ENCODE measurements at places on chromosomes 13 and 19.

DNA sequence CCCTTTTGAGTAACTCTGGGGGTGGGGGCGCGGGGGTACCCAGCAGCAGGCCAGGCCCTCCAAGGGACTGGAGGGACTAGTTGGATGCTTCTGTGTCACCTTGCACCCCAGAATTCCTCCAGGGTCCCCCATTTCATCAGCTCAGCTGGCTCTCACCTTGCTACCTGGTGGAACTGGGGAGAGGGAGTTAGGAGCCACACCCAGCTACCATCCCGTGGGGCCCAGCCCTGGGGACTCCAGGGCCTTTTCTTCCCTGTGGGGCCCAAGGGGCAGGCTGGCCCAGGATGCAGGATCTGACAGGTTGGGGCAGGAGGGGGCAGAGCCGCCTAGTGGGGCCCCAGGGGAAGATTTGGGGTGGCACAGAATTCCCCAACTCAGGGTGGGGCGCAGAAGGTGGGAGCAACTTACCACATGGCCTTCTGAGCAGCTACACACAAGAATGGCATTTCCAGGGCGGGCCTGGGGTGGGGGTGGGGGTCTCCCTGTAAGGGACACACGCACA is 32.8 kb upstream of the NANOS3 start:
- DNase-seq, result no peak

GRCh38 chr13:21077076-21077787 is 15.8 kb upstream of the LATS2 start:
- DNase-seq, result no peak

GRCh38 chr13:20141238-20142022 is 19.4 kb downstream of the GJA3 start:
- DNase-seq, result no peak

DNA sequence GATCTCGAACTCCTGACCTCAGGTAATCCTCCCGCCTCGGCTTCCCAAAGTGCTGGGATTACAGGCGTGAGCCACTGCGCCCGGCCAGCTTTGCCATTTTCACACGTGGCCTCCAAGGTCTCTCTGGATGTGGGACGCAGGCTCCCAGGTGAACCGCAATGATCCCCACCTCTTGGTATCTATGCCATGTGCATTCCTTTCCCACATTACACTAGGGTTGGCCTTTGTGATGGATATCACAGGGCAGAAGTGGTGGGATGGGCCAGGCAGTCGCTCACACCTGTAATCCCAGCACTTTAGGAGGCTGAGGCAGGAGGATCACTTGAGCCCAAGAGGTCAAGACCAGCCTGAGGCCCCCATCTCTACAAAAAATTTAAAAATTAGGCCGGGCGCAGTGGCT is 22.4 kb downstream of the FGF21 start:
- no peak for DNase-seq
